ENCODE measurements at places on chromosomes 6 and 20. TPM values are rescaled to one million over a fixed set of nuclear protein-coding genes. Genes with fewer than 3 reads are reported as not detected.

DNA sequence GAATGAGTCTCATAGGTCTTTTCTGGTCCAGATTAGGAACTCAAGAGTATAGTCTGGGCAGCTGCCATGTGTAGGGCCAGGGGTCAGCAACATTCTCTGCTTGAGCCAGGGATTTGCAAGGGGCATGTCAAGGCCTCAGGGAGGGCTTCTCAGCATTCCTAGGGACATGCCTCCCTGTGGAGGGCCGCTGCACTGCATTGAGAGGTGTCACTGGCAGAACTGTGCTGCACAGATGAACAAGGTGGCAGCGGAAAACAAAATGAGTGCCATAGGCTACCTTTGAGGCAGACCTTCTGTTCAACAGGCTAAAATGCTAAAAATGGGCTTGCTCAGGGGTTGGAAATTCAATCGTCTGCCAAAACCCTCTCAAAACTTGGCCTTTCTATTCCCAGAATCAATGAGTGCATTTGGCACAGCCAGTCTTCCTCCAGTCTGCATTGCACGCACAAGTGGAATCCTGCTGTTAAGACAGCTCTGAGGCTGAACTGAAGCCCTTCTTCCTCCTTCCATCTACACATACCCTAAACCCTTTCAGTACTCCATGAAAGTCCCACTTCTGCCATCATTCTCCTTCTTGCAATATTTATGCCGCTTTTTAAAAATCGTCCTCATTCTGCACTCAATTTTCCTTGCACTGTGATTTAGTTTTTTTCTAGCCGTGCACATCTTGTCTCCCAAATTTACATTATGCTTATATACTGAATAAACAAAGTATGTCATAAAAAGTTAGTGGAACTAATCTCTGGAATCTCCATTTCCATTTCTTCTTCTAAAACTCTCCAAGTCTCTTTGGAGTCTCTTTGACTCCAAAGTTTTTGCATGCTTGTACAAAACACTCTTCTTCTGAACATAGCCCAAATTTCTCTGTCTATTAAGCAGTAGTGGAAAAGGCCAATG, 51.7 kb downstream of the SLC26A8 start:
- no peak for DNase-seq

MLIP gene
- total RNA-seq = not detected

DNA sequence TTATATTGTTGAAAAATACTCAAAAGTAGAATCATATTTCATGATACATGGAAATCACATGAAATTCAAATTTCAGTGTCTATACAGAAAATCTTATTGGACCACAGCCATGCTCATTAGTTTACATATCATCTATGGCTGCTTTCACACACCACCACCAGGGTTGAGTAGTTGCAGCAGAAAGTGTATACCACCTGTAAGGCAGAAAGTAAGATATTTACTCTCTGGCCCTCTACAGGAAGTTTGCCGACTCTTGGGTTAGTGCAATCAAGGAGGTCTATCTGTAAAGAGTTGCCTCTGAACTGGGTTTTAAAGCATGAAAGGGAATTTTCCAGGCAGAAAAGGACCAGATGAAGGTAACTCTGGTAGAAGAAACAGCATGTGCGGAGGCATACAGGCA, 432.3 kb downstream of the DHX35 start:
- DNase-seq = no peak

TAGAP gene
- total RNA-seq = 17.1 TPM

CPXM1 gene
- 10.2 TPM for total RNA-seq

- DNase-seq = no peak
Observed at GRCh38 chr6:11230158-11231107, 2.0 kb downstream of the NEDD9 start.

DNA sequence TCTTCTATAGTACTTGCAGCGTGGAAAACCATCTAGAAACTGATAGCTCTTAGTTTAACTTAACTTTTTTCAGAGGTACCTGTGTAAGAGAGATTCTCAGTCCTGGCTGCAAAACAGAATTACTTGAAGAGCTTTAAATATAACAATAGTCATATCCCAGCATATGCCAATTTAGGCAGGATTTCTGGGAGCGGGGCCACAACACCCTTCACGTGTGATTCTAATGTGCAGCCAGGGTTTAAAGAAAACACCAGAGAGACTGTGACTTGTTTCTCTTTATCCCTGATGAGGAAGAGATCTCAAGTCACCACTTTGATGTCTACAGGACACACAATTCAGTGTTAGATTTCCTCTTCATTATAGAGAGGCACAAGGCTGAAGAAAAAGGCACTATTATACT, 103.7 kb downstream of the PDSS2 start:
- no peak for DNase-seq

- DNase-seq = no peak
Observed at GRCh38 chr6:170011204-170012036, 260.0 kb downstream of the ERMARD start.

PNLDC1 gene
- total RNA-seq = 0.27 TPM

GRCh38 chr6:118981884-118982574, 47.1 kb upstream of the MCM9 start:
- no peak for DNase-seq

LPA gene
- 0.30 TPM for total RNA-seq

RSPH4A gene
- 5.6 TPM for total RNA-seq

GRCh38 chr6:46921059-46921458, 679 bp downstream of the ADGRF5 start:
- DNase-seq = no peak

DNA sequence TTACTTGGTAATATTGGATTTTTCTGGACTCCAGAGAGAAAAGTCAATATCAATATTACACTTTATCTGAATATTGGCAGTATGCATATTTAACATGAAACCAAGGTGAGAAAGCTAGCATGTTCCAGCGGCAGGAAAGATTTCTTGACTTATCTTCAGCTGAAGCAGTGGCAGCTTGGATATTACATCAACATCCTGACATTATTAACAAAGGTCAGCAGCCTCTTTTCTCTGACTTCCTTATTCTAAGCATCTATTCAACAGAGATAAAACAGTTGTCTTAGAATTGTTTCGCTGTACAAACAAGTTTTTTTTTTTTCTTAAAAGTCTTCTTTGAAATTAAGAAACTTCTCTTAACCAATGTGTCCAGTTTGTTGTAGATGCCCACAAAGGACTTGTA, 11.8 kb downstream of the DCBLD1 start:
- no peak for DNase-seq

OLIG3 gene
- total RNA-seq = not detected

DNA sequence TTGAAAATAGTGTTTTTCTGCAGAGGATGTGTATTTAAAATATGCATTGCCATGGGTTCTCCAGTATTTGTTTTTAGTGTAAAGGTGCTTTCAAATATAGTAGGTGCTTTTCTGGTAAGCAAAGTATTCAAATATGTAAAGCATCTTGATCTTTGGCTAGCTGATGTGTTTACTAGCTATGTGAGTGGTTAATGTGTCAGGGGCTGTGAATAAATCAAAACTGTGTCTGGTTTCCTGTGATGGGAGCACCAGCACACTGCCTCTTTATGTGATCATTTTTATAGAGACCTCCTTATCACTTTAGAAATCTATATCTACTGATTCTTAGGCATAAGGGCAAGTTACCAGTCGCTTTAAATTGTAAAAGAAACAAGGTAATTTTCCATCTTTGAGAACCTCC, 388.9 kb upstream of the MAN1A1 start:
- no peak for DNase-seq
